ENCODE measurements at places on chromosomes 2 and 18.

DNA sequence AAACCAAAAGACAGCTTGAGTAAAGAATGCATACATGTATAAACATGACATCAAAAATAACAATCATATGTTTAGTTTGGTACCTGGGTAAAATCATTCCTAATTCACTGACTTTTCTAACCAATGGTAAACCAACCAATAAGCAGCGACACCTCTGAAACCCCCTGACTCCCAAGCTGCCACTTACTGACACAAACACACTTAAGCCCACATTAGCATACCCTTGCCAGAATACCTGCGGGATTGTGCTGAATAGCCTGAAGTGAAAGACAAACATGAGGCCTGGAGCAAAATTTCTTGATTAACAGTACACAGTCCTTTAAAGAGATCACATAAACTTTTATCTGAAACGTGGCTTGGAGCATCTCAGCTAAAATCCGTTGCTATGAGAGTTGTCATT, 902.9 kb downstream of the TMEM182 start:
- DNase-seq: no peak

DNA sequence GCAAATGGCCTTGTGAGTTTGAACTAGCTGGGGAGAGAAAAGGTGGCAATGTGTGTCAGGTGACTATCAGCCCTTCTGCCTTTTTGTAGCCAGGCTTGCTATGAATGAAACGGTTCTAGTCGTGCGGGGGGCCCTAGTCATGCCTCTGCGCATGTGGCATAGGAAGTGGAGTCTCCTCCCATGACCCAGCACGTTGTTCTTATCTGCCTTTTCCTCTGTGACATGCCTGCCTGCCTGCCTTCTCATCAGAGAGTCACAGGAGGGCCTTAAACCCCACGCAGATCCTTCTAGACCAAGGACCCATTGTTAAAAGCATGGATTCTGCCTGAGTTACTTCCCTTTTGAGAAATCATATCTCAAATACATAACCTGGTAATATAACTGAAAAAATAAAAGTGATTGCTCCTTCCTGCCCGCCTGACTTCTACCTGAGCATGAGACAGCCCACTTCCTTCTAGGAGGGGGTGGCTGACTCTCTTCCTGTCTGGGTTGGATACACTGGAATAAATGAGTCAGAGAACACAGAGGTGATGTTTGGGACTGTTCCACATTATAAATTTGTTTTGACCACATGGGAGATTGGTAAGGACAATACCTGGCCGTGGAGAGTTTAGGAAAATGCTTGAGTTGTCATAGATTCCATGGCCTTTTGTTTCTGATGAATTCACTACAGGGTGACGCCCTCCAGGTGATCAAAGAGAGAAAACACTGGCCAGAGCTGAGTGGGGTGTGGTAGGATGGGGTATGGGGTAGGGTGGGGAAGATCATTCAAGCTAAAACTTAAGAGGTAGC, 49.8 kb downstream of the FBLN7 start:
- no peak for DNase-seq

DNA sequence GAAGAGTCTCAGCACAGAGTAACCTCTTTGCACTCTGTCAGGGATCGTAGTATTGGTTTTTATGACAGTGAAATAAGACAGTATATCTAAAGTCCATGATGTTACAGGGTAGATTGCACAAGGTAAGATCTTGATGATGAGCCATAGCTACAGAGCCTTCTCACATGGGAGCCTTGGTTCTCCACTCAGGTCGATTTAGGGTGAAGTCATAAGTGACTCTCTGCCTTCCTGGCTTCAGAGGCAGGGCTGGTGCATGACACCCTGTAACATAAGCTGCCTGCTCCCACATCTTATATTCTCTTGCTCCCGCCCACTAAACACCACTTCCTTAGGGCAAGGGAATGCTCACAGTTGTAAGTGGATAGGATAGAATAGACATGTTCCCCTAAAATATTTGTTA, 13.3 kb downstream of the DAPL1 start:
- DNase-seq: no peak

DNA sequence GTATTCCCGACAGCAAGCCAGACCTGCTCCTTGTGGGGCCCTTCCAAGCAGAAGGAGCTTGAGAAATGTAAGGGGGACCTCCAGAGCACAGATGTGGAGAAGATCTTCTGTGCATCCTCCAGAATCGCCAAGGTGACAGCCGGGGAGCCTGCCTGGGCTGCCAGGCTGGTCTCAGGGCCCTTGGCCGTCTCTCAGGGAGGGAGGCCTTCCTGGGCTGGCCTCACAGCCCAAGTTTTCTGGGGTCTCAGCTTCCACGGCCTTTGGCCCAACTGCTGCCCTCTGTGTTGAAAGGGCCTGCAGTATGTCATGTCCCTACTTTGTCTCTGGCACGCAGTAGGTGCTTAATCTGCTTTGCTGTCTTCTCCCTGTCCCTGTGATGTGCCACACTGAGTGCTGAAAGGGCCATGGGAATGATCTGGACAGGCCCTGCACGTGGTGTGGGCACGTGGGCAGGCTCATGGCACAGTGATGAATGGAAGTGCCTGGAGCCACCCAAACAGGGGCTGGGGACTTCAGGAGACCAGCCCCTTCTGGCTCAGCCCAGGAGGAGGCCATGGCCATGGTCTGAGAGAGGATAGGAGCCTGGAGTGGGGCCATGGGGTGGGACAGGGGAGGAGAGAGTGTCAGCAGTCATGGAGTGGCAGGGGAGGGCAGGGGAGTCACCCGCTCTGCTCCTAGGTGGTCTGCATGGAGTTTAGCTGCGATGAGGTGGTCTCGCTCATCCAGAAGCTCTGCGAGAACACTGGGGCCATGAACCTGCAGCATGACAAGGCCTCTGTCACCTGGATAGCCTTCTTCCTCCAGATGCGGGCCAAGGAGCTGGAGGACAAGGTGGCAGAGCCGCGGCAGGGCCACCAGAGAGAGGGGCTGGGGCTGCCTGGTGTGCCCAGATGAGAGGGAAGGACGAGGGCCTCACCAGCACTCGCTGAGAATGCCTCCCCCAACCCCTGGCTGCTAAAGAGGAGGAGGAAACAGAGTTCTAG, 35.4 kb downstream of the HJURP start:
- DNase-seq: no peak

DNA sequence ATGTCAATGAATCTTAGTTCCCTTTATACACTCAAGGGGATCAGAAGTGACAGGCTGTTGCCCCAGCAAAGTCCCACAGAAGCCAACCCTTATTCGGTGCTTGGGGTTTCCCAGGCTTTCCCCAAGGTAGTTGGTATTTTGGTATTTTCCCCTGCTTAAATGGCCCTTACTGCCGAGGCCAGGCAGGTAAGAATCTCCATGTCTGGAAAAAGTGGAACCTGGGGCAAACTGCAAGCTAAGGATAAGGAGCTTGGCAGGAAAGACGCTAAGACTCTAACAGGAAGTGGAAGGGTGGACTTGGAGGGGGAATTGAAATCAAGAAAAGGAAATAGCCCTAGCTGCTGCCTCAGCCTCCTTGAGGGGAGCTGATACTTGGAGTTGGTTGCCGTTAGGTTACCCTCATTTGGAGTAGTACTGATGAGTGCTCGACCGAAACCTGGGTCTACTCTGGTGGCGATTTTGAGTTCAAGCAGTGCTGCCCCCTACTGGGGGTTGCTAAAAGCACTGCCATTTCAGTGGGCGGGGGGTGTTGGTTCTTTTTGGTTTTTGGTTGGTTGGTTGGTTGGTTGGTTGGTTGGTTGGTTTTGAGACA, 3.3 kb upstream of the GPBAR1 start:
- DNase-seq: no peak

- DNase-seq: no peak
Observed at GRCh38 chr18:58267493-58267892, 223.5 kb downstream of the NEDD4L start.

DNA sequence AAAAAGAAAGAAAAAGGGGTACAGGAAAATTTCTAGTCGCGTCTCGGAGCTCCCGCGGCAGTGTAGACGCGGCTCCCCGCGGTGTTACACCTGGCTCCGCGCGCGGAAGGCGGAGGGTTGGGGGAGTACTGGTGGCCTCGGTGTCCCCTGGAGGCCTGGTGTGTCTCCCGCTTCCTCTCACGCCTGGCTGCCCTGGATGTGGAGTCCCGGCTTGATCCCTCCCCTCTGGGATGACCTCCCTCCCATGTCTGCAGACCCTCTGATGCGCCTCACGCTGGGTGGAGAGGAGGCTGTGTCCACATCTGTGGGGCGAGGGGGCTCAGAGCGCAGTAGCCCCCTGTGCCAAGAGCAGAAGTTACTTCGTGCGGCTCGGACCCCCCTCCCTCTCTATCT, 1.2 kb downstream of the KIF5C start:
- DNase-seq: no peak

DNA sequence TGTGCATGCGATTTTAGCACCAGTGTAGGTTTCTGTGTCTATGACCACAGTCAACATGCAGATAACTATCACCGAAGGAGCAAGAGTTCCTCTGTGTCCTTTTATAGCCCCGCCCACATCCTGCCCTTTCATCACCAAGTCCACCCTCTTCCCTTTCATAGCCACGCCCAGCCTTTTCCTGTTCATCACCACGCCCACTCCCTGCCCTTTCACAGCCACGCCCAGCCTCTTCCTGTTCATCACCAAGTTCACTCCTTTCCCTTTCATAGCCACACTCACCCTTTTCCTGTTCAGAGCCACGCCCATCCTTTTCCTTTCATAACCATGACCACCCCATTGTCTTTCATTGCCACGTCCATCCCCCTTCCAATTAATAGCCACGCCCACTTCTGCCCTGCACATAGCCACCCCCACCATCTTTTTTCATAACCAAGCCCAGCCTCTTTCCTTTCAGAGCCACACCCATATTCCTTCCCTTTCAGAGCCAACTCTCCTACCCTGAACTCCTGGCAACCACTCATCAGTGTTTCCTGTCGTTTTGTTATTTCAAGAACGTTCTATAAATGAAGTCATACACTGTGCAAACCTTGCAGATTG, 273.9 kb downstream of the MYT1L start:
- no peak for DNase-seq

DNA sequence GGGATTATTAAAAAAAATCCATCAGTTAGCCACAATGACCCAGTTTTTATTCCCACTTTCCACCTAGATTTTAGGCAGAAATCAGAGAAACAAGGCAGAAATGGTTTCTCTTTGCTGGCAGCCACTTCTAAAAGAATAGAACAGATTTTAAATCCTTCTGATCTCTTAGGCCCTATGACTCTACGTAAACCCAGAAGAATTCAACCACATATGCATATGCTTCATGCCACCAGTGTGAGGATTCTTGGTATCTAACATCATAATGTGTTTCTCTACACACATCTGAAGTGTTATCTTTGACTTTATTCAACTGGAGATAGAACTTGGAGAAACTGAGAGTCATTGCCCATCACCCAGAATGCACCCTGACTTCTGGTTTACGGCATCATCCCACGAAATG, 128.7 kb upstream of the TANK start:
- DNase-seq: no peak

DNA sequence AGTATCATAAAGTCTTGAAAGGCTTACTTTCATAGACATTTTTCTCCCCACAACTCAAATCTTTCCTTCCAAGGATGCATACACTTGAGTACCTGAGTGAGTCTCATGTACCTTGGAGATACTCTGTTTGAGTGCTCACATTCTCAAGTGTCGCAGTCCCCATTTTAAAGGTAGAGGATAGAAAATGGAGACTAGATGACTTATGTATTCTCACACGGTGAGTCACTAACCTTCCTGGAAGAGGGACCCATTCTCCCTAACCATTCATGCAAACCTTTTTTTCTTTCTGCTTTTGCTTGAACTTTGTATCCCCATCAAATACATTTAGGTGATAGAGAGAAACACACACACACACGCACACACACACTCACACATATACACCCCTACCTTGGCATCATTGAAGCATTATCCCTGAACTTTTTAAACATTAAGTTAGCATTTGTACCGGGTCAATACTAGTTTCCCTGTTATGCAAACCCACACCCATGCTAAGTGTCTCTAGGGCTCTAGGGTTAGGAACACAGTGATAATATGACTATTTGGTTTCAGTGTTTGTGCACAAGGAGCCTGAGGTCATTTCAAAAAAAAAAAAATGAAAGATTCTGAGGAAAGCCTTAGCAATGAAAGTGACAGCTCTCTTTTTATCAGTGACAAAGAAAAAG, 236.2 kb downstream of the IKZF2 start:
- no peak for DNase-seq

DNA sequence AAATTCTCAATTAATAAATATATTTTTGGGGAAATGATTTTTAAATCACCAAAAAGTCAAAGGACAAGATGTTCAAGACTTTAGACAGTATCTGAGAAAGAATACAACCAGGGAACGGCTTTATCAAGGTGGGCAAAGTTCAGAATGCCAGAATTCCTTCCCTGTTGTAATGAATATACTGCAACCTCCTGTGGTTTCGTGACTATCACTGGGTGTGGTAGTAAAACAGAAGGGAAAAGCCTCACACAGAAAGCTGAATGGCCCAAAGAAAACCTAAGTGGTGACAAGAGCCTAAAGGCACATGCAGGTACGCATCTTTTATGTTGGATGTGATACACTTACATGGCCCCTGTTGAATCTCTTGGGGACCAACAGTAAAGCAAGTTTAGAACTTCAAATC, 37.1 kb downstream of the MBD2 start:
- no peak for DNase-seq

DNA sequence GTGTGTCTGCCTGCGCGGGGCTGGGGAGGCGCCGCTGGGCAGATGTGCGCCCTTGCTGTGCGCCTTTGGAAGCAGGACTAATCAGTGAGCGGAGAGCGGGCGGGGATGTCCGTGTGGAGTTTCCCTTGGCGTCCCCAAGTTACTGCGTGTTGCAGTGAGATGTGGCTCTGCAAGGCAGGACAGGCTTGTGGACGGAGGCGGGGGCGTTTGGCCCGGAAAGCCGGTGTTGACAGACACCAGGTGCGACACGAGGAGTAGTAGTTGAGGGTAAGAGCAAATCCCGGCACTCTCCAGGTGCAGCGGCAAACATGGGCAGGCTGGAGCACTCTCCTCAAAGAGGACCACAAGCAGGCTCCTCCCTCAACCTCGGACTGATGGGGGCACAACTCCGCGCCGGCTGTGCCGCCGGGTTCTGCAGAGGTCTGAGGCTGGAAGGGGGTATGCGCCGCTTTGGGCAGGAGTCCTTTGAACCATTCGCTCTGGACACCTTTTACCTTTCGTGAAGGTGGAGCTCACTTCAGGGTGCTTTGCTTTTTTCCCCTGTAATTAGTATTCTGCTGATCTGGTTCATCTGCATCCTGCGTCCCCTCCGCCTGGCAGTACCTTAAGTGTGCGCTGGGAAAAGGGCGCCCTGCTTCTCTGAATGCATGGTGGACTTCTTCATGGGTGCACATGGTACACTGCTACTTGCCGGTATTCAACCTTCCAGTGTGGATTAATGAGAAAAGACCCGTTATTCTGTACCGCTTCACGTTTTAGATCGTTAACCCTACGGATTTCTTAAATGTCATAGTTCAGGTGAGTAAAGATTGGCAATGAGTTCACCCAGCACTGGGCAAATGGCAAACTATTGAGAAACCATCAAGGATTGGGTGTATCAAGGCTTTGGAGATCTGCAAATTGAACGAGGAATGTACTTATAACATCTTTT, 608 bp downstream of the CDH7 start:
- no peak for DNase-seq

GRCh38 chr2:232597362-232598079, 35.9 kb upstream of the EFHD1 start:
- no peak for DNase-seq

Data from NCI-H187 (cell line).